ENCODE measurements at places on chromosomes 16 and 17.

GRCh38 chr16:49876716-49877129 lies 20.8 kb upstream of the ZNF423 start:
- DNase-seq, result no peak

DNA sequence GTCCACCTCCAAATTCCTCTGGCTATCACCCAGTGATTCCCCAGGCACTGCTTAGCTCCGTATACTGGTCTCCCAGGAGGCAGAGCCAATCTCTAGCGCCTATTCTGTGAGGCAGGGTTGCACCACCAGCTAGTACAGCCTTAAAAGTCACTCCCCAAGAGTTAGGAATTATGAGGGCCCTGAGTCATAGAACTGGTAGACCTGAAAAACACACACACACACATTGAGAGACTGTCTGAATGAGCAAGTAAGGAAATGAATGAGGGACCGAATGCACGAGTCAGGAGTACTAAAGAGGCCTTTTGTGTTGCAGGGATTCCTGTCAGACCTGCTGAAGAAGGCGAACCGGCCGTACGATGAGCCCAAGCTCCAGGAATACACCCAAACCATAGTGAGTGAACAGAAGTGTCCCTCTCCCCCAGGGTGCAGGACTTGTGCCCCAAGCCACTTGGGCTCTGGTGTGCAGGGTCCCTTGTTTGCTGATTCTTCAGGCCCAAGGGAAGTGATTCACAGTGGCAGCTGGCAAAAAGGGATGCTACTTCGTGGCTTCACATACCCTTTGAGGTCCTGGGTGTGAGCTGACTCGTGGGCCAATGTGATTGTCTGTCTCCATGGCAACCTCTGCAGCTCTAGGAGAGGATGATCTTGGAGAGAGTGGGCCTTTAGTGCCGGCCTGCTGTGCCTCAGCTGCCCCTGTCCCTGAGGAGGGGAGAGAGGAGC lies 24.7 kb downstream of the CALB2 start:
- DNase-seq, result no peak

DNA sequence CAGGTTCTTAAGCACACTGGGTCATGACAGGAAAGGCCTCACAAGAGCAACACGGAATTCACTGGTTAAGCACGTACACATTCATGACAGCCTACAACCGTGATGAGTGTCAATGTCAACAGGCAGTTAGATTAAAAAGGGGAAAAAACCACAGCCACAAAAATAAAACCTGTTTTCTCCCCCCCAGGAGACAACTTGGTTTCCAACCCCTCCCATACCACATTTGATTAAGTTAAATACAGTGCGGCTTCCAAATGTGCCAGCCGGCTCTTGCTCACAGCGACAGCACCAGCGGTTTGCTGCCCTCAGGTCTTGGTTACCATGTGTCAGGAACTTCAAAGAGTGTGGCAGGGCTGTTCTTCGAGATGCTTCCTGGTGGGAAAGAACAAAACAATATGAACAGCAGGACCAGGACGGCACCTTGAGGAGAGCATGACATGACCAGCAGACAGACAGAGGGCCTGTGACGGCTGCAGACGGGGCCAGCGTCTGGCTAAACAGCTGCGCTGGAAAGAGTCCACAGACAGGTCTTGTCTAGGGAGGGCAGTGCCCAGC lies 193.6 kb downstream of the PARN start:
- no peak for DNase-seq

DNA sequence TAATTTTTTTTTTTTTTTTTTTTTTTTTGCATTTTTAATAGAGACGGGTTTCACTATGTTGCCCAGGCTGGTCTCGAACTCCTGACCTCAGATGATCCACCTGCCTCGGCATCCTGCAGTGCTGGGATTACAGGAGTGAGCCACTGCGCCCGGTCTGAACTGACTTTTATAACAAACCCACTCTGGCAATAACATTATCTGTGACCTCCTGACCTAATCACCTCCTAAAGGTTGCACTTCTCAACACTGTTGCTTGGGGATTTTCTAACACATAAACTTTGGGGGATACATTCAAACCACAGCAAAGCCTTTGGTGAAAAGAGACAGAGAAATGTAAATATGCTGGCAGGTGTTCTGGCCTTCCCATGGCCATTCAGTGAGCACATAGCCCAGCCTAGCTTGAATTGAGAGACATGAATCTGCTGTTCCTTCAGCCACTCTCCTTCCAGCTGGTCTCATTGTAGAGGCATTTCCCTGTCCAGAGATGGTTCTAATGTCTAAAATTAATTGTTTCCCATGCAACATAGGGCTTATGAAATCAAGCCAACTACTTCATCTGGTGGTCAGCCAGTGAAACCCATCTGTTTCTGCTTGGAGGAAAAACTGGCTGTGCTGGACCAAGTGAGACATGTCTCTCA lies 28.3 kb downstream of the LYRM1 start:
- no peak for DNase-seq

DNA sequence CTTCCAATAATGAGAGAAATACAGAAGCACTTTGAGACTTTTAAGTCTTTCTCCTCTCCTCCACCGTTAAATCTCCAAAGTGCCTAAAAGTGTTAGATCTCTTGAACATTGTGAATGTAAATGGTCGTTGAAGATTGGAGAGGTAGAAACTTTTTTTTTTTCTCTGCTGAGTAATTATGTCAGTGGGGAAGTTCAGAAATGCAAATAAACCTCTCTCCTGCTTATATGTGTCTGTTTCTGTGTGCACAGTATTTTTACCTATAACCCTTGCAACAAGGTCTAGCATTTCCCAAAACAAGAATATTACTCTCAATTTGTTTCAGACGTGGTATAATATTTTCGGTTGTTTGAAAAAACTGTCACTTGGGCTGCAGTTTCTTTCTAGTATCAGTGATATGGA lies 833.6 kb upstream of the CDH8 start:
- no peak for DNase-seq

DNA sequence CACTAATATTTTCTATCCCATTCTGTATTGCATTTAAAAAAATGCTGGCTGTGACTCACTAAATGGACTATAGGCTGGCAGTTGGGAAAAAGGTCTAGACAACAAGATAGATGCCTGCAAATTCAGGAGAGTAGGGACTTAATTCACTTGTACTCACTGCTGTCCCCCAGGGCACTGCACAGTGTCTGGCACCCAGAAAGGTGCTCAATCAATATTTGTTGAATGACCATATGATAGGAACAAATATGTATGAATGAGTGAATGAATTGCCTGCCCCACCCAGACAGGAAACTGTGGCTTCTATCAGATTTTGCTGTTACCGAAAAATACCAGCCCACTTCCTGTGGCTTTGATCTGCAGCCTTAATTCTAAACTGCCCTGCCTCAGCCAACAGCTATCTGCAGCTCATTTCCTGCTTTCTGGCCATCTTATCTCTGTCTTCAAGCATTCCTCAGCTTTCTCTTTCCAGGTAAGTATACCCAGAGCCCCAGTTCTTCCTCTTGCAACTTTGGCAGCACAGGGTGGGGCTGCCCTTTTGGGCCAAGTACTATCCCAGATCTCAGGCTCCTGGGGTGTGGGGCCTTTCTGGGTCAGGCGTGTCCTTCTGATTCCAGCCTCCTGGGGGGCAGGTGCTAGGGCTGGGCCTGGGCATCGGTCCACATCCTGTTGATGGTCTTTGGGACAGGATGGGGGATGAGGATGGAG lies 15.3 kb upstream of the TNS4 start:
- no peak for DNase-seq

DNA sequence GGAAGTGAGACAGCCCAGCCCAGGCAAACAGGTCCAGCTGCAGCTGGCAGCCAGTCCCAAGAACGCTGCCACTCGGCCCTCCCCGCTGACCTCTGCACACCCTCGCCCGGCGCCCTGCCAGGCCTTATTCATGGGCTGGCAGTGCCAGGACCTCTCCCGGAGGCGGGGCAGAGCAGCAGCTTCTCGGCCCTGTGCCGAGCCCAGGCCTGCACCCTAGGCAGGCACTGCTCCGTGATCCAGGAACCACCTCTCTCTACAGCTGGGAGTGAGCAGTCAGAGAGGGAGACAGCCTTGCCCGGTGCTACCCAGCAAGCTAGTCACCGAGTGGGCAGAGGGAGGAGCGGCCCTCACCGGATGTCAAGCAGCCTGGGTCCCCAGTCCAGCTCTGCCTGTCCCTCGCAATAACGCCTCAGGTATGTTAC lies 79.9 kb upstream of the CBX4 start:
- no peak for DNase-seq

GRCh38 chr16:72241930-72242329 lies 70.0 kb upstream of the PMFBP1 start:
- DNase-seq, result no peak

- DNase-seq, result no peak
These were observed 31.5 kb downstream of the CDK5RAP3 start for GRCh38 chr17:48002266-48002915.

DNA sequence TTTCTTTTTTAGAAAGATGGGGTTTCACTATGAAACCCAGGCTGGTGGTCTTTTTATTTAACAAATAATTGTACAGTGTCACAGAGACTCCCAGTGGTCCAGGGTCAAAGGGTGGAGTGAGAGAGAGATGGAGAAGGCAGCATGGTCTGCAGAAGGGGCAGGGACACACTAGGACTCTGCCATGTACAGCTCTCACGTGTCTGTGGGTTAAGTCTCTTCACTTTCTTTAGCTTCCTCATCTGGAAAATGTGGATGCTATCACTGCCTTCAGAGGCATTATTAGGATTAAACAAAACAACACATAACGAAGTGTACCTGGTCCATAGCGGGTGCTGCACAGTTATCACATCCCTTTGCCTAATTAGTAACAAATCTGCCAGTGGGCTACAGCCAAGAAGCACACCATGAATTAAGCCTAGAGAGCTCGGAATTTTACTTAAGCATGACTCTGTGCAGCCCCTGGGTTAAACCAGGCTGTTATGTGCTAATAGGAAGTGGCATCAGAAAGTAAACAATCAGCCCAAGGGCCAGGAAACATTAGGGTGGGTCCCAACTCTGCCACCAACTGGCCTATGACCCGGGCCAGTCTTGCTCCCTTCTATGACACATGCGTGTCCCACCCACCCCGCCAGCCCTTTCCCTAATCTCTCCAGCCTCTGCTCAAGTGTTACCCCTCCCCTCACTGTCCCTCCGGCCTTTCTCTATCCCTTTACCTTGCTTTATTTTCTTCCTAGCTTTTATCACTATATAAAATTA lies 13.9 kb downstream of the TOP3A start:
- DNase-seq, result no peak

DNA sequence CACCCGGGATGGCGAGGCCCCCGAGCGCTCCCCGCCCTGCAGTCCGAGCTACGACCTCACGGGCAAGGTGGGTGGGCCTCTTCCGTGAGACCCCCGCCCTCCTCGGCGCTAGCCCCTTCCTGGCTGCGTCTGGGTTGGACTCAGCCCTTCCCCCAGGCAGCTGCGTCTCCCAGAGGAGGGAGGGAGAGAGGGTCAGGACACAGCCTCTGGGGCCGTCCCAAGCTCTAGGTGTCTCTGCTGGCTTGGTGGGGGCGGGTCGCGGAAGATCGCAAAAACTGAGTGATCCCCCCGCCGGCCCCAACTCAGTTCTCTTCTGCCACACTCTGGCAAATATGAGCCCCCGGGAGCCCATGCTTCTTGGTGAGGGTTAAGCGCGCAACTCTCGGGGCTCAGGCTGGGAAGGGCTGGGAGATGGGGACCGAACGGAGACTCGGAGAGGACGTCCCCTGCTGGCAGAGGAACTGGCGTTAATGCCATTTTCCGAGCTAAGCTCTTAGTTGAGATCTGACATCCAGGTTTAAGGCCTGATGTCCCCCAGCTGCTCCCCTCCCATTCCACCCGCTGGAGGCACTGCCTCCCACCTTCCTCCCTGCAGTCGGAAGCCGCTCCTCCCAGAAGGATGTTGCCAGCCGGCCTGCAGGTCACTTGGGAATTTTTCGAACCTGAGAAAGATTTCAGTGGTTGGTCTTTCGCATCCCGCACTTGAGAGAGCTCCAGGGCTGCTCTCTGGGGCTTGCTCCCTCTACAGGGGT lies 419 bp downstream of the RAB37 start:
- no peak for DNase-seq

- no peak for DNase-seq
These were observed 1.3 kb downstream of the SLC16A11 start for GRCh38 chr17:7042501-7043181.

- DNase-seq, result no peak
These were observed 350.9 kb downstream of the FOXL1 start for GRCh38 chr16:86929057-86929871.

DNA sequence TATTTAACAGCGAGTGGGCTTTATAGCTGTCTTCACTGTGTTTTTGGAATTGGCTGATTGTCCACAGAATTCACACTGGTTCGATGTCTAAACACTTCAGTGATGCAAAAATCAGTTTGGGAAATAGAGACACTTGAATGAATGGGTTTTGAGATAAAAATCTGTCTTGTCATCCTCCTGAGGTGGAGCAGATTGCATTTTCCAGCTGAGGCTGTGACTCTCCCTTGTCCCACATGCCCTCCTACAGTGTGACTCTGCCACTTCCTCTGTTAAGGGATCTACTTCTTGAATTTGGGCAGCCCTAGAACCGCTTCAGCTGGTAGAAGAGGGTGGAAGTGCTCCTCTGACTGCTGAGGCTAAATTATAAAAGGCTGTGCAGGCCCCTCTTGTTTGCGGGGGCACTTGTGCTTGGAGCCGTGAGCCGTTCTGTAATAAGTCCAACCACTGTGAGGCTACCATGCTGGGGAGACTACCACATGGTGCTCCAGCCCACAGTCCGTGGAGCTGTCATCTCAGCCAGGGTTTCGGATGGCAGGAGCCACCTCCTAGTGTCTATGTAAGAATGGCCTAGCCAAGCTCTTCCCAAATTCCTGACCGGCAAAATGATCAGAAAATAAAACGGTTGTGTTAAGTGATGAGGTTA lies 175.9 kb downstream of the SPECC1 start:
- DNase-seq, result no peak
